Epithelial cell of esophagus (primary cell): ENCODE measurements at places on chromosomes 2 and 18.

GRCh38 chr2:165032559-165032958, 77.2 kb upstream of the SLC38A11 start:
- no peak for DNase-seq

- DNase-seq = no peak
Measured at GRCh38 chr18:70385474-70385873, 96.6 kb downstream of the SOCS6 start.

DNA sequence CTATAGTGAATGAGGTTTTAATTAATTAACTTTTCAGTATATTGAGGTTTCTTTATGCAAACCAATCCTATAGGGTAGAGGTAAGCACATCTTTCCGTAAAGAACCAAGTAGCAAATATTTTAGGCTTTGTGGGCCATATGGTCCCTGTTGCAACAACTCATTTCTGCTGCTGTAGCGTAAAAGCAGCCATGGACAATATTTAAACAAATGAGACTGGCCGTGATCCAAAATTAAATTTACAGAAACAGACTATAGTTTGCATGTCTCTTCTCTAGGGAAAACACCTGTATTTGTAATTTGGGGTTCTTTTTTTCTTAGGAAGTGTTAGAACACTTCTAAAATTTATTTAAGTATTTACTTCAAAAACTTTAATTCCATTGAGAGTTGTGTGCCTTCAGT, 104.3 kb downstream of the KYNU start:
- DNase-seq = no peak

GRCh38 chr2:102514061-102514785, 41.2 kb downstream of the SLC9A4 start:
- DNase-seq = peak; percentile 92

GRCh38 chr2:10407841-10408648, 40.1 kb downstream of the ODC1 start:
- peak; percentile 96 for DNase-seq

DNA sequence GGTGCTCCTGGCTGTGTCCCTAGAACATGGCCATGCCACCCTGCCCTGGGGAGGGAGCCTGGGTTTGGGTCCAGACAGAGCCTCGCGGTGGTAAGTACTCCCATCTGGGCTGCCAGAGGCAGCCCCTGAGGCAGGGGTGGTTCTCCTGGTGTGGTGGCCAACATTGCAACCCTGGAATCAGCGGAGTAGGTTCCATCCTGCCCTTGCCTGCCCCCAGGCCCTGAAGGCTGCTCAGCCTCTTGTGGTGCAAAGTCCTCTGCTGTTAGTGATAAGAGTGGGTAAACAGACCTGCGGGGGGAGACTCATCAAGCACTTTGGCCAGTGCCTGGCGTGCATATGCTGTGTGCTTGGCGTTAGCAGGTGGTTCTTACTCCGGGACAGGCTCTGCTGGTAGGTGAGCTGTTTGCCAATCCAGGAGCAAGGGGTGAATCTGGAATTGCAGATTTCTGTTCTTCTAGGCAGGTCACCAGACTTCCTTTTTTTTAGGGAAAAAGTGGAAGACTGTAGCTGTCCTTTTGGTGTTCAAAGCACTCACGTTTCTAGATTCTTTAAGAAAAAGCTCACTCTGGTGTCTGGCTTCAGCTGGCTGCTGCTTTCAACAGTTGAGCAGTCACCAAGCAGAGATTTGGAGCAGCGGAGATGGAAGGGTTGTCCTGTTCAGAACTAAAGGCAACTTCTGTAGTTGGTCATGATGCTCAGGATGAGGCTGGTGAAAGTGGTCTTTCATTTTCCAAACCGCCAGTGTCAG, 3.2 kb downstream of the CNNM3 start:
- no peak for DNase-seq

GRCh38 chr2:168224346-168224745, 23.0 kb downstream of the STK39 start:
- DNase-seq = no peak

GRCh38 chr2:141595316-141595920, 535.4 kb downstream of the LRP1B start:
- DNase-seq = no peak

DNA sequence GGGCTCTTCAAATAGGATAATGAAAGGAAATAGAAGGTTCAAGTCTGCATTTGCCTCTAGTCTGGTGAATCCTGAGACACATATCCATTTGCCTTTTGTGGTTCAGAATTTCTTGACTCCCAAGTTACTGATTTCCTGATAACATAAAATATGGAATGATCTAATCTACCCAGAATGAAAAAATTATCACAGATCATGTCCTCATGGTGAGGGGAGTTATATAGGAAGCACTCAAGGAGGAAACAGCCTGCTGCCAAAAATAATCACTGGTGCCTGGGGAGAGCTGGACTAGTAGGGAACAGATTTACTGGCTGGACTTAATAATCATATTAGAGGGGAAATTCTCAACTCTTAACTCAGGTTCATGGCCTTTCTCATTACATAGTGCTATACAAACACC, 95.5 kb upstream of the STK17B start:
- no peak for DNase-seq

GRCh38 chr2:168912466-168912865, 11.4 kb downstream of the G6PC2 start:
- DNase-seq = peak; percentile 7

DNA sequence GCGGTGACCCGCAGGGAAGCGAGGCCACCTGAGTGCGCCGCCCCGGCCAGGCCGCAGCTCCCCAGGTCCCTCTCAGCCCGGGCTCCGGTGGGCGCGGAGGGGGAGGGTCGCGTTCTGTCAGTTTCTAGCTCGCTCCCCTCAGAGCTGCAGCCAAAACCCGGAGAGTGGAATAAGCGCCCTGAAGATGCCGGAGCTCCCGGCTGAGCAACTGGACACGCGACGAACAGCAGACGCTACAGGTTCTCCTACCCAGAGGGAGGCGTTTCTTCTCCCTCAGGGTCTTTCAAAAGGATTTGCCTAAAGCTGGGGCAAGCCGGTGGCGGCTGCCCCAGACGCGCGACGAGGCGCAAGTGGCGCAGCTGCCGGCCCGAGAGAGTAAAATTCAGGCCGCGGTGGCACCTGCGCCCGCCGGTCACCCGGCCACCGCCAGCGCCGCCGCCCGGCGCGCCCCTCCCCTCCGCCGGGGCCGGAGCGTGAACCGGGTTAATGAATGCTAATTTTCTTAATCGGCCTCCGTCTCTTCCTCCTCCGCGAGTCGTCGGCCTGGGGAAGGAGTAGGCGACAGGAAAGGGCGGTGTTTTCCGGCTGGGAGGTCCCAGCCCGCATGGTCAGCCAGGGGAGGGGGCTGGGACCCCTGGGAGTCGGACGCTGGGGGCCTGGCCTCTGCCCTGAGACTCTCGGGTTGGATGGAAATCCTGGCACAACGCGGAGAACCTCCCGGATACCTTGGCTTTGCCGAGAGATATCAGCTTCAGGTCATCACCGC, 845 bp upstream of the CDC42EP3 start:
- peak; percentile 90 for DNase-seq

DNA sequence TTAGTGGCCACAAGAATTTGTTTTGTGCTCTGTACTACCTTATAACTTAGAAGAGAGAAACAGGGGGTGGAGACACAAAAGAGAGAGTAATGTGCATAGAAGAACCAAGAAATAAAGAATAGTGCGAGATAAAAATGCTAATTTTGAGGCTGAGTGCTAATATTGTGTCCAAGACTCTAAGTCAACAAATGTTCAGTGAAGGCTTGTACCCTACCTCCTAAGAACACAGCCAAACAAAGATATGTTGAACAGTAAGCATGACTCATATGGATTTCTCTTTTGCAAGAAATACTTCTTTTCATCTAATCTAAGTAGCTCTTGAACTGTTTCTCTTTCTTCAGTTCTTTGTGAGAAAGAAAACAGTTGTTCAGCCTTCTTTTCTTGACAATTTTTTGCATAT, 45.2 kb downstream of the GAREM1 start:
- DNase-seq = peak; percentile 53

- no peak for DNase-seq
Measured at GRCh38 chr2:85525567-85525966, 13.4 kb upstream of the MAT2A start.

DNA sequence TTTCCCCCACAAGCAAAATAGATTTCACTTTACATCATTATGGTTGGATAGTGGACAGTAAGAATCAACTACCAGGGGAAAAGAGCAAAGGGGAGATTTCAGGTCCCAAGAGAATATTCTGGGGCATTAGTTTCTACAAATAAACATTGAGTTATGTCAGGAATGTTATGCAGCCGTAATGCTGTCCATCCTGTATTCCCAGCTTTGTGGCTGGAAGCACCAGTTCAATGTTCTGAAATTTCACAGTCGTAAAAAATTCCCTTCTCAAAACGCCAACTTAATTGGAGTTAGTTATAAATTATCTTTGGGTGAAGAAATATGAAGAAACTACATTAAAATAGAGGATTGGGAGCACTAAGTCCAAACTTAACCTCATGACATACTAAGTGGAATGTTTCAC, 141.5 kb upstream of the FIGN start:
- peak; percentile 35 for DNase-seq

DNA sequence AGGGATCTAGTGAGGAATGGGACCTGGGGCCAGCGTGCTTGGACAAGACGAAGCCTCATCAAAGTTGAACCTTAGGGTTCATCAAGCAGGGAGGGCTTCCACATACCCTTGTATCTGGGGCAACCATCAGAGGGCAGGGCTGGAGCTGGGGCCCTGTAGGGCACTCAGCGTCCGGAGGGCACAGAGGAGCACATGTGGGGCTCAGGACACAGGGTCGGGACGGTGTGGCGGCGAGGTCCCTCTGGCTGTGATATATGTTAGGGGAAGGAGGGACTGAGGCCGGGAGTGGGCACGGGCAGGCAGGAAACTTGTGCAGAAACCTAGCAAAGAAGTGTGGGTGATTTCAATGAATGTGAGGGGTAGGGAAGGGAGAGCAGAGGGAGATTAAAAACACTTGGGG, 244.0 kb downstream of the AGAP1 start:
- no peak for DNase-seq

- DNase-seq = no peak
Measured at GRCh38 chr2:70385204-70385603, 83.3 kb upstream of the FAM136A start.
